ENCODE measurements at places on chromosomes 3 and 15. TPM values are rescaled to one million over a fixed set of nuclear protein-coding genes. Genes with fewer than 3 reads are reported as not detected.

CAPN3 gene
- 2.7 TPM for total RNA-seq

- H3K36me3 ChIP-seq, result peaks cover 9% of the 10 kb centered on the region
- no peak overlapping the region for H3K4me3 ChIP-seq
- peaks cover 60% of the 10 kb centered on the region for H3K4me1 ChIP-seq
- no peak for DNase-seq
Measured at GRCh38 chr3:186529201-186529999, 14.8 kb downstream of the CRYGS start.

ACAN gene
- not detected for total RNA-seq

DNA sequence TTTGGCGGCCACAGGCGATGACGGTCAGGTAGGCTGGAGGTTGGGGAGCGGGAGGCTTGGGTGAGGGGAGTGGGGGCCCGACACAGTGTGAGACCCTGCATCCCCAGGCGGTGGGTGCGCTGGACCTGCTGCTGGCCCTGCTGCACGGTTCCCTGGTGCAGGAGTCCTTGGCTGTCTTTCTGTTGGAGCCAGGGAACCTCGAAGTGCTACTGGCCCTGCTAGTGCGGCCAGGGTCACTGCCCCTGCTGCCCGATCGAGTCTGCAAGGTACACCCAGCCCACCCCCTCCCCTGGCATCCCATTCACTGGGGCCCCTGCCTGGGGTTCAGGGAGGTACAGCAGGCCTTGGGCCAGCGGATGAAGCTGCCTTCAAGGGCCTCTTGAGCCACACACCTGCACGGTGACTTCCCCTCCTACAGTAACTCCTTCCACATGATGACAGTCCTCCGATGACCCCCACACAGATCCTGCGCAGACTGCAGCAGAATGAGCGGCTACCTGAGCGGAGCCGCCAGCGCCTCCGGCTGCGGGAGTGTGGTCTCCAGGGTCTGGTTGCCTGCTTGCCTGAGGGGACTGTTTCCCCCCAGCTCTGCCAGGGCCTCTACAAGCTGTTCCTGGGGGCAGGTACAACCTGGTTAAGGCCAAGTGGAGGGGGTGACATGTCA is 19.5 kb downstream of the NBEAL2 start:
- H3K27ac ChIP-seq, result peak overlapping the region; percentile 66
- no peaks in the 10 kb centered on the region for H3K27me3 ChIP-seq
- peaks cover 17% of the 10 kb centered on the region for H3K4me1 ChIP-seq
- H3K4me3 ChIP-seq, result no peak overlapping the region

DNA sequence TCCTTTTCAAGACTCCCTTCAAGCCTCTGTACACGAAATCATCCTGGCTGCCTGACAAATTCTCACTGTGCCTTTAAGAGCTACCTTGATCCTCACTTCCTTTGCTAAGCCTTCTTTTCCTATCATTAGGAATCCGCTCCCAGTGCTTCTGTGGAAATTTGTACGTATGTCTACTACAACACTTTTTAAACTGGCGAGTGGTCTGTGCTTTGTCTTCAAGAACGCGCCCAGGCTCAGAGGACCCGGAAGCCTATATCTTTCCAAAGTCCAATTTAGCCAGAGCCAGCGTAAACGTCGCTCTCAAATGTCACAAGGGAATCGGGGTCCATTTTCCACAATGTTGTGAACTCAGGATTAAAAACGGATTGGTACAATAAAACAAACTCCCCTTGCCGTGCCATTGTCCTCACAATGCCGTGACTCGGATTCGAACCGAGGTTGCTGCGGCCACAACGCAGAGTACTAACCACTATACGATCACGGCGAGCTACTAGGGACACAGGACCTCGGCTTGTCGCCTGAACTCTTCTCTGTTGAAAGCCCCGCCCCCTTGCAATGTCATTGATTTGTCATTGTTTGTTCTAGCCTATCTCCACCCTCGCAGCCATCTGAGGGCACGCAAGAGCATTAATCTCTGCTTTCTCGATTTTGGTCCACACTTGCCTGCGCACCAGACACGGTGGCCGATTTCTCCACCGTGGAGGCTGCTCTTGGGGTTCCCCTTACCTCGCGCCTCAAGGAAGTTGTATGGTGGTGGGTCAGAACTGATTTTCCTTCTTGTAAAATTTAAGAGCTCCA is 12.4 kb upstream of the SHF start:
- peaks cover 3% of the 10 kb centered on the region for H3K27me3 ChIP-seq
- no peaks in the 10 kb centered on the region for H3K36me3 ChIP-seq
- H3K27ac ChIP-seq, result no peak overlapping the region
- H3K4me3 ChIP-seq, result no peak overlapping the region

GRCh38 chr3:152269056-152269830 is 514 bp downstream of the MBNL1 start:
- no peaks in the 10 kb centered on the region for H3K27me3 ChIP-seq
- H3K36me3 ChIP-seq, result peaks cover 34% of the 10 kb centered on the region
- peak overlapping the region; percentile 84 for H3K4me3 ChIP-seq

- H3K36me3 ChIP-seq, result peaks cover 4% of the 10 kb centered on the region
- DNase-seq, result peak; percentile 67
- H3K27me3 ChIP-seq, result no peaks in the 10 kb centered on the region
- H3K4me3 ChIP-seq, result no peak overlapping the region
Measured at GRCh38 chr3:188165596-188165995, 11.6 kb downstream of the LPP start.

CADPS gene
- not detected for total RNA-seq

FGF7 gene
- not detected for total RNA-seq

CHRM5 gene
- total RNA-seq, result not detected

Data from activated CD4-positive, alpha-beta memory T cell treated with anti-CD3 and anti-CD28 coated beads for 36 hours (primary cell).